ENCODE measurements at places on chromosomes 13 and 19. TPM values are rescaled to one million over a fixed set of nuclear protein-coding genes. Genes with fewer than 3 reads are reported as not detected.

GRCh38 chr13:28640861-28641599 is 17.9 kb upstream of the POMP start:
- DNase-seq, result no peak

DNA sequence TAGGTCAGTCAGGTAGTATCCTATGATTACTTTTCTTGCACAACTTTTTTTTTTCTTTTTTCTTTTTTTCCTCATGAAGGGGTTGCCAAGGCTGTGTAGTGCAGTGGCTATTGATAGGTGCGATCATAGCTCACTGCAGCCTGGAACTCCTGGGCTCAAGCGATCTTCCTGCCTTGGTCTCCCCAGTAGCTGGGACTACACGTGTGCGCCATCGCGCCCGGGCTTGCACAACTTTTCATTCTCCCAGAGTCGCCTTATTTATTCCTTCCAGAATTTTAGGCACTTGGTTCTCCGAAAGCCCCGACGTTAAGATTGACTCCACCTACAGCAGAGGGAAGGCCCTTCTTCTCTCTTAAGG is 867 bp upstream of the ZNF613 start:
- DNase-seq, result no peak

DNA sequence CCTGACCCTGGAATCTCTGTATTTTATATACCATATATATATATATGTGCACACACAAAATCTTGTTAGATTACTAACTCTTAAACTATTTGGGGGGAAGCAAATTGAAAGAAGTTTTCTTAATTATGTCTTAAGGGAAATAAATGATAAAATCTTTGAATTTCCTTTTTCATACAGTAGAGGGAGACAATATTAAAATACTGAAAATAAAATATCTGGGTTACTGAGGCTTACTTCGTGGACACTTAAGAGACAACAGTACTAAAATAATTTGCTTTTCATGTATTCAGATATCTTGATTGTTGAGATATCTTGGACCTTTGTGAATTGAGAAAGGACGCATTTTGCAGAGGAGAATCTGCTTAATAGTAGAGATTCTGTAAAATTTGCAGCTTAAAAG is 17.0 kb downstream of the SUGT1 start:
- DNase-seq, result no peak

GRCh38 chr13:45368005-45368404 is 27.0 kb upstream of the TPT1 start:
- no peak for DNase-seq

GRCh38 chr13:30927595-30927994 is 4.9 kb upstream of the TEX26 start:
- no peak for DNase-seq

DNA sequence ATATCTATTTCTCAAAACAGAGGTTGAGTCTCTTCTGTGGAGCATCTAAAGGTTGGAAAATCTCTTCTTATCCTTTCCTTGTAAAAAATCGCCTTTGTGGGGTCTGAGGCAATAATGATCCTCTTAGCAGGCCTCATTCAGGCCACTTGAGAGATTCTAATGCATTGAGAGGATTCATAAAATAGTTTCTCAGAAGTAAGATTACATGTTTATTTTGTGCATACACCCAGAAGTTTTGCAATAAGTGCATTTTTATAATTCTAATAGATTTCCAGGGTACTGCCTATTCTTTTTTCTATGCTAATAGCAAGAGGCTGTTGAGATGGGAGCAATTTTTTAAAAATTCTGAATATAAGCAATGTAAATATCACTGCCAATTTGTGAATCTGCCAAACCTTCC is 342.2 kb upstream of the KLF12 start:
- DNase-seq, result no peak

DNA sequence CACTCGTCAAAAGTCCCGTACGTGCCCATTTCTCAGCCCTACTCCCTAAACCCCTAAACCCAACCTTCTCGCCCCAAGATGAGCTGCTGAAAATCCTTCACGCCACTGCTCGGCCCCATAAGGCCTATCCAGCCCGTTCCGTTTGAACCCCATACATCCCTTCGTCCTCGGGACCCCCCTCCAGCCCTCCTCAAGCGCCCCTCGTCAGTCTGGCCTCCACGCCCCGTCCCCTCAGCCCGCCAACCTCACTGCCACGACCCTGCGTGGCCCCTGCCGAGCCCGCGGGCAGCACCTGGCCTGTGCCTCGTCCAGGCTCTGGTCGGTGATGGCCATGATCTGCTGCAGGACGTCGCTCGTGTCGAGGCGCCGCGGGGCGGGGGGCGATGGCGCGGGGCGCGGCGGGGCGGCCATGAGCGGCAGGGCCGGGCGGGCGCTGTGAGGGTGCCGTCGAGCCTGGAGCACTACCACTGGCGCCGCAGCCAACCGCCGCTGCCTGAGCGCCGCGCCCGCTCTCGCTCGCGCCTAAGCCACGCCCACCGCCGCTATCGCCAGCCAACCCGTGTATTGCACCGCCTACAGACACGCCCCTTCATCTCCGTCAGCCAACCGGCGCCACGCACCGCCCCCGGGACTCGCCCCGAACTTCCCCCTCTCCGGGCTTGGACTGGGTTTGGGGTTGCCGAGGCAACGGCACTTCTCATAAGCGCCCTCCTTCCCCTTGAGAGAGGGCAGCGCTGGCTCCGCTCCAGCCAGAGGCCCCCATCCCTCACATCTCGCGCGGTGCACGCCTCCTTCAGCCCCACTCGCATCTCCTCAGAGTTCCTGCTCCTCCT is at the start of gene PBX4:
Gene PBX4 (minus strand): TSS at position 469 of the 833 bp plus-strand sequence. CDS start 58 bp downstream, at position 411.
- peak; percentile 91 for DNase-seq

DNA sequence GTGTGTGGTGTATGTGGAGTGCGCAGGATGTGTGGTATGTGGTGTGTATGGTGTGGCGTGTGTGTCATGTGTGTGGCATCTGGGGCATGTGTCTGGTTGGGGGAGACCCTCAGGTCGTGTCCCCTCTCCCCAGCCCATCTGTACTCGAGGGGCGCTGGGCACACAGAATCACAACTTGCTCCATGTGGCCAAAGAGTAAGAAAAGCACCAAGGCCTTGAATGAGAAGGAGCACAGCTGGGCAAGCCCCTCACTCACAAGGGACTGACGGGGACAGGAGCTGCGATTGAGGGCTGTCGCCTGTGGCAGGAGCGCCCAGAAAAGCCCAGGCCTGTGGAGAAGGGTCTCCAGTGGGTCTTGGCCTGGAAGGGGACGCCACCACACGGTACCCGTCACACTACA is 62.8 kb downstream of the PEPD start:
- no peak for DNase-seq

RGS9BP gene
- total RNA-seq, result 0.66 TPM

CCDC8 gene
- total RNA-seq, result not detected

TTC9B gene
- not detected for total RNA-seq

TM9SF2 gene
- 172 TPM for total RNA-seq

CABP5 gene
- 2.8 TPM for total RNA-seq

GRIN3B gene
- total RNA-seq, result not detected

YJEFN3 gene
- 0.12 TPM for total RNA-seq

VRK3 gene
- total RNA-seq, result 34.0 TPM

NLRP5 gene
- total RNA-seq, result not detected

IL4I1 gene
- 12.5 TPM for total RNA-seq

GNA15 gene
- total RNA-seq, result not detected

ZNF570 gene
- total RNA-seq, result 3.9 TPM

NLRP4 gene
- total RNA-seq, result 0.05 TPM

P2RY11 gene
- 6.5 TPM for total RNA-seq

ADPRHL1 gene
- 0.76 TPM for total RNA-seq

Data from M059J (cell line).